A549 treated with RU486 at 1 μM for 4 hours (cell line): ENCODE measurements at places on chromosomes 7 and 10. TPM values are rescaled to one million over a fixed set of nuclear protein-coding genes. Genes with fewer than 3 reads are reported as not detected.

DENND2A gene
- total RNA-seq: 0.22 to 0.45 TPM (median 0.32 TPM) in 5 replicates

GRID2IP gene
- 0.03 TPM in 1 of 5 replicates, not detected in the others for total RNA-seq

CREB5 gene
- total RNA-seq: 3.9 to 5.6 TPM (median 5.1 TPM) in 5 replicates

TSPAN14 gene
- total RNA-seq: 106 to 151 TPM (median 131 TPM) in 5 replicates

AEBP1 gene
- 0.05 TPM in 1 of 5 replicates, not detected in the others for total RNA-seq

SEMA4G gene
- 8.3 to 11.0 TPM (median 9.7 TPM) in 5 replicates for total RNA-seq

SPOCK2 gene
- total RNA-seq: 0.17 to 0.46 TPM (median 0.35 TPM) in 5 replicates

SH3PXD2A gene
- total RNA-seq: 1.3 to 2.3 TPM (median 1.9 TPM) in 5 replicates

TMEM196 gene
- total RNA-seq: not detected in 5 replicates

SPDYE5 gene
- not detected in 5 replicates for total RNA-seq

SEMA3E gene
- 2.1 to 2.9 TPM (median 2.7 TPM) in 5 replicates for total RNA-seq

RADIL gene
- 0.98 to 2.7 TPM (median 1.9 TPM) in 5 replicates for total RNA-seq

ACTL6B gene
- not detected in 5 replicates for total RNA-seq

ADRB1 gene
- 0.37 to 1.1 TPM (median 0.85 TPM) in 5 replicates for total RNA-seq

KCNMA1 gene
- 40.8 to 81.1 TPM (median 75.0 TPM) in 5 replicates for total RNA-seq
